Left lobe of liver (tissue), 2 donors: ENCODE measurements at places on chromosomes 13 and 19. TPM values are rescaled to one million over a fixed set of nuclear protein-coding genes. Genes with fewer than 3 reads are reported as not detected.

Gene MBD3L2
- total RNA-seq = not detected

Gene PABPC3
- 0.10 TPM for total RNA-seq

Gene LAIR1
- total RNA-seq = 3.1 TPM

Gene ZNF709
- 0.65 TPM for total RNA-seq

Gene DIRAS1
- total RNA-seq = 0.10 TPM

Gene SIAH3
- not detected for total RNA-seq

Gene FAM216B
- total RNA-seq = not detected

Gene ZNF773
- total RNA-seq = 2.3 TPM
